ENCODE measurements at places on chromosomes 12 and 14.
A peak's percentile ranks its signal among the peaks of the same experiment; 100 is the strongest.

DNA sequence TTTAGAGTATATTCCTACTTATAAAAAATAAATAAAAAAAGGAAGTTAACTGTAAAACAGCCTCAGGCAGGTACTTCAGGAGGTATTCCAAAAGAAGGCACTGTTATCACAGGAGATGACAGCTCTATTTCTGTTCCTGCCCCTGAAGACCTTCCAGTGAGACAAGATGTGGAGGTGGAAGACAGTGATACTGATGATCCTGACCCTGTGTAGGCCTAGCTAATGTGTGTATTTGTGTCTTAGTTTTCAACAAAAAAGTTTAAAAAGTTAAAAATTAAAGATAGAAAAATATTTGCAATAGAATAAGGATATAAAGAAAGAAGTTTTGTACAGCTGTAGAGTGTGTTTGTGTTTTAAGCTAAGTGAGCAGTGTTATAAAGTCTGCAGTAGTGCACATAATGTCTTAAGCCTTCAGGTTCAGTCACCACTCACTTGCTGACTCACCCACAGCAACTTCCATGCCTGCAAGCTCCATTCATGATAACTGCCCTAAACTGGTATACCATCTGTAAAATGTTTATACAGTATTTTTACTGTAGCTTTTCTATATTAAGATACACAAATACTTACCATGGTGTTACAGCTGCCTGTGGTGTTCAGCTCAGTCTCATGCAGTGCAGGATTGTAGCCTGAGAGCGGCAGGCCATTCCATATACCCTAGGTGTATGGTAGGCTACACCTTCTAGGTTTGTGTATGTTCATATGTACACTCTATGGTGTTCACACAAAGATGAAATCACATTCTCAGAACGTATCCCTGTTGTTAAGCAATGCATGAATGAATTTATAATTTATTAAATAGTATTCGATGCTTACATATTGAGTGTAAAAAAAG is 121.1 kb downstream of the ANO6 start:
- DNase-seq, result no peak

DNA sequence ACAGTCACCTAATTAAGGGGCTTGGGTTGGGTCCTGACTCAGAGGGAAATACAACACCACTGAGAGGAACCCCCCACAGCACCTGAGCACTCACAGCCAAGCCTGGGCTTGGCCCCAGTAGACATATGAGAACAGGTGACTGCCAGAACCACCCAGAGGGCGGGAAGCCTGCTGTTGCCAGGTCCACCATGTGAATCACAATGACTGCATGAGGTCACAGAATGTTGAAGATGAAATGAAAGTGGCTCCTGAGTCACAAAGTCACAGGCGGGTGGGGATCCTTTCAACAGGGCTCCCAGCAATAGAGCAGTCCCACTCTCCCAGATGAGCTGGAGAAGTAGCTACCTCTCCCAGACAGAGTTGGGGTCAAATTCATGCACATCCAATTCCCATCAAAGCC is at the start of gene LRRC74A:
LRRC74A (plus strand) TSS at position 287 of the 400 bp plus-strand sequence. CDS start 290 bp downstream, outside the sequence.
- DNase-seq, result no peak

DNA sequence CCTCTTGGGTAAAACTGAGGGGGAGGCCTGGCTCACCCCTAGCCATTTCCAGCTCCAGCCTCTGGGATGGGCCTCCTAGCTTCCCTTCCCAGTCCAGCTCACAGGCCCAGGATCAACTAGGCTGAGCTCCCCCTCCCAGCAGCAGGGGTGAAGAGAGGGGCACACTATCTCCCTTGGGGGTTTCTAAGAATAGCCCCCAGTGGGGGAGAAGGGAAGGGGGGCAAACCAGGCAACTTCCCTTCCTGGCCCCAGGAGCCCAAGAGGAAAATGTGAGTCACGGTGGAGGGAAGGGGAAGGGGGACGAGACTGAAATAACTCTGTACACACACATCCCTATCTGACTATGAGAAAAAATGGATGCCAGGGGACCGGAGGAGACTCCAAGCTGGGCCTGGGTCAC is 9.0 kb downstream of the ADCY6 start:
- no peak for DNase-seq

GRCh38 chr14:65476273-65476941 is 63.9 kb downstream of the FUT8 start:
- DNase-seq, result no peak

GRCh38 chr14:23355871-23356435 is 3.3 kb upstream of the SLC22A17 start:
- no peak for DNase-seq

- DNase-seq, result no peak
Measured at GRCh38 chr12:122003651-122004611, 17.8 kb upstream of the BCL7A start.

DNA sequence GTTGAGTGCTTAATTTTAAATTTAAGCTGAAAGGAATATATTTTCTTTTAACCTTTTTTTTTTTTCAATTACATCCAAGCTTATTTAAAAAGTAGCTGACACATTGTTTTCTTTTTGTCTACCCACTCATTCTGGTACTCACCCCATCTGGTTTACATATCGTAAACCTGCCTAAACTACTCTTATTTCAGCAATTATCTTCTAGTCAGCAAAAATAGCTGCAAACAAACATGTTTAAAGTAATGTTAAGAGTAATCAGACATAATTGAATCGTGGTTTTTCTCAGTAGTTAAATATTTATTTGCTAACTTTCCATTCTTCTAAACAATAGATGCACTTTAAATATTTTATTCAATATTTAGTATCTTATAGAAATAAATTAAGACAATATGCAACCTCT is 492.7 kb upstream of the MGAT4C start:
- no peak for DNase-seq

DNA sequence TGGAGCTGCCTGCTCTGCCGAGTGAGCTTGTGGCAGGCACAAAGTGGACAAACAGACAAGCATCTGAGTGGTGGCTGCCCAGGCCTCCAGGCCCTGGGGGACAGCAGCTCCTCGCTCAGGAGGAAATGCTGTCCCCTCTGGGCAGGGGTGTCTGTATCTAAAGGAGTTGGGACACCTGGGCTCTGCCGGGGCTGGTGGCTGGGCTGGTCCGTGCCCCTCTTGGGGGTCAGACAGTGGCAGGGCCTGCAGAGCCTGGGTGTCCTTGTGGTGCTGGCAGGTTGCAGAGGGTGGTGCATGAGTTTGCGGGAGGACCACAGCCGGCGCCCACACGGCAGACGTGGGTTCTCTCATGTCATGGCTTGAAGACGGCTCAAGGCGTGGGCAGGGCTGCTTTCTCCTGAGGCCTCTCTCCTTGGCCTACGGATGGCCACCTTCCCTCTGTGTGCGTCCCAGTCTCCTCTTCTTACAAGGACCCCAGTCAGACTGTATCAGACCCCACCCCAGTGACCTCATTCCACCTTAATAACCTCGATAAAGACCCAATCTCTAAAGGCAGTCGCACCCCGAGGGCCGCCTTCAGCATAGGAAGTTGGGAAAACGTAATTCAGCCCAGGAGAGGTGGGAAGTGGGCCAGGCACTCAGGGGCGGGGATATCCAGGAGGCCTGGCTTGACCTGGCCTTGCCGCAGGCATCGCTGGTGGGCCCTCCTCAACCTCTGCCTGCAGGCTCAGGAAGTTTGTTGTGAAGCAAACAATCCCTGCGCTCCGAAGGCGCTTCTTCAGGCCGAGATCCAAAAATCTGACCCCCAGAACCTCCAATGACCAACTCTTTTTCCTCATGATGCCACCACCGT is 110.0 kb downstream of the KIF26A start:
- no peak for DNase-seq

DNA sequence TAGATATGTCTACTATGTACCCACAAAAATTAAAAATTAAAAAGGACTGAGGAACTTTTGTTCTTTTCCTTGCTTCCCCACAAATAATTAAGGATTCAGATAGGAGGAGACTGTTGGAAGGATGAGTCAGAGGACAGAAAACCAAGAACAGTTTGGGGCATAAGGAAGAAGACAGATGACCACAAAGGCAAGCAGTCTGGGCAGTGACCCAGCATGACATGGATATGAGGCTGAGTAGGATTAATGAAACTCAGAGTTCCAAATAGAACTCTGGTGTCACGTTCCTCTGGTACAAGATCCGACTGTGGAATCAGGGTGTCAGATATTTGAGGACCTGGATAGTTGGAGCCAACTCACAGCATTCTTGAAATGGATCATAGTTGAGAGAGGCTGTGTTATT is 89.3 kb upstream of the SLC38A4 start:
- DNase-seq, result no peak

GRCh38 chr12:69052613-69053408 is 119.8 kb upstream of the CPM start:
- DNase-seq, result peak; percentile 4

Measured in CD4-positive, alpha-beta T cell treated with Interleukin-6 at 100 ng/mL for 8 hours (primary cell).